ENCODE measurements at places on chromosomes 6 and 20.
A peak's percentile ranks its signal among the peaks of the same experiment; 100 is the strongest.

DNA sequence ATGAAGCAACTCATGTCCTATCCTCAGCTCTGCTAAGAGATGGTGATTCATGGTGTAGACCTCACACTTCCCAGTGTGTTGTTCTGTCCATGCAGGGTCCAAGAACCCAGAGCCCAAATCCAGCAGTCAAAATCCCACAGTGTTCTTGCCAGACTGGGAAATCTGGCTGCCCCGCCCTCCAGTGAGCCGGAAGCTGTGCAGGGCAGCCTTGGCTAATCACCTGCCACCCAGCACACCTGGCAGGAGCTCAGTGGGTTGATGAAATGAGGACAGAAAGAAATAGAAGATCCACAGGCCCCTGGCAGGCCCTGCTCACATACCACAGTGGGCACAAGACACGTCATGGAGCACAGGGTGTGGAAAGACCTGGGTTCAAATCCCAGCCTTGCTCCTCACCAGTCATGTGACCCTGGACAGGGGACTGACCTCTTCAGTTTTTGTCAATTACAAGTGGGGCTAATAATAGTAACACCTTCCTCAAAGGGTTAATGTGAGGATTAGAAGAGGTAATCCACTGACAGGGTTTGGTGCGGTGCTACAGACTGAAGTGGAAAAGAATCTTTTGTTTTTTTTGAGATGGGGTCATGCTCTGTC is 13.6 kb upstream of the GUCA1A start:
- no peak for DNase-seq

DNA sequence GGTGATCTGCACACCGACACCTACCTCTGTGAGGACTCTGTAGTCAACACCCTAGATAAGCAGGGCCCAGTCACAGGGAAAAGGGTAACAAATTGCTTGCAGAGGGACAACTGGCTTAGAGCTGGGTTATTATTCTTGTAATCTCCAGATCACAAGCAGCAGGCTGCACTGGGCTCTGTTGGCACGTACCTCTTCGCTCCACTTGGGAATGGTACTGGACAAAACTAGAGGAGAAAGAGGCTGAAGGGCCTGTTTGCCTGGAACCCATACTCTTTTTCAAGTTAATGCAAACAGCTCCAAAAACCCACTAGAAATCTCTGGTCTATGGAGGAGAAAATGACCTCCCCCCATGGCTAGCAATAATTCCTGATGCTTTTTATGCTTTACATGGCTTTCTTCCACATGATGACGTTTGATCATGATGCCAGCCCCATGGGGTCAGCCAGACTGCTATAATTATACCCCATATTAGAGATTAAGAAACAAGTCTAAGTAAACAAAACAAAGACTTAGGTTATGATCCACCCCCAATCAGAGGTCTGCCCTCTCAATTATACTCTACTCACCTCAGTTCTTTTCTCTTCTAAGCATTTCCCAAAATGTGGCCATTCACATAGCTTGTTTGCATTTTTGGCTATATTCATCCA is 190.0 kb downstream of the UNC5CL start:
- DNase-seq = no peak

DNA sequence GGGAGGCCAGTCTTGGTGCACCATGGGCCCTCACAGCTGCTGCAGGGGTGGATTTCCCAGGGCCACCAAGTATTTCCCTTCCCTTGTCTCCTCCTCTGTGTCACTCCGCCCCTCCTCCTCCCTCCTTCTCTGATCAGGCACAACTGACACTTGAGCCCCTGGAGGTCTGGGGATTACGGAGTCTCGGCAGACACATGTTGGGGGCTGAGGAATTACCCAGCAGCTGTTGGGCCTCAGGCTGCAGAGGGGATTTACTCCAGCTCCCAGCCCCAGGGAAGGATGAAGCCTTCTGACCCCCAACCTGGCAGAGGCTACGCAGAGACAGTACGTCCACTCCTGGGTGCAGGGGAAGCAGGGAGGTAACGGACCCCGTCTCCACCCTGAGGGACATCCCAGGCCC is 420.5 kb upstream of the SULF2 start:
- DNase-seq = no peak

GRCh38 chr20:10673176-10673841 is 490 bp downstream of the JAG1 start:
- DNase-seq = peak; percentile 60

GRCh38 chr6:139006477-139006876 is 18.4 kb upstream of the REPS1 start:
- no peak for DNase-seq

DNA sequence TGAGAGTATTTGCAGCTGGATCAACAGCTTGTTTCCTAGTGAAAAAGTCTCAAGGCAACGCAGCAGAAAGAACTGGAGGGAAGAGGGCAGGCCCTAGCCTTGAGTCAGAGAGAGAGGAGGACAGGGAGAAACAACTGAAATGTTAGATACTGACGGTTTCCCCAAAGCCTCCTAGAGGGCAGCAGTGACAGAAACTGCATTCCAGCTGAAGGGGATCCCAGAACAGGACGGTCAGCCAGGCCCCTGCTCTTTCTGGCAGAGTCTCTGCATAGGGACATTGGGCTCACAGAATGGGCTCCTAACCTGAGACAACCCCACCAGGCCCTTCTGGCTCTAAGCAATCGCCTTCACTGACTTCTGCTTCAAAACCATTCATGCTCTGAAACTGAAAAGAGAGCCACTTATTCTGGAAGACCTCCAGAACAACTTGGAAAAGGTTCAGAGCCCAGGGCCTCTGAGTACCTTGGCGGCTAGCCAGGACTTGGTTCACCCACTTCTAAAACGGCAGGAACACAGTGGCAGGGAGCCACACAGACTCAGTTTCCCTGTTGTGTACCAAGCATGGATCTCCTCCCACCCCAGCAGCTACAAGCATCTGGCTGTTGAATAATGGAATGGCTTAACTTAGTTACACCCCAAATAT is 72.9 kb downstream of the PSMB1 start:
- DNase-seq = peak; percentile 73

- DNase-seq = no peak
Measured at GRCh38 chr6:133240511-133241085, 559 bp upstream of the EYA4 start.

GRCh38 chr6:107517274-107517673 is 27.4 kb downstream of the SOBP start:
- no peak for DNase-seq

- DNase-seq = no peak
Measured at GRCh38 chr20:17029698-17030097, 197.1 kb upstream of the PCSK2 start.

DNA sequence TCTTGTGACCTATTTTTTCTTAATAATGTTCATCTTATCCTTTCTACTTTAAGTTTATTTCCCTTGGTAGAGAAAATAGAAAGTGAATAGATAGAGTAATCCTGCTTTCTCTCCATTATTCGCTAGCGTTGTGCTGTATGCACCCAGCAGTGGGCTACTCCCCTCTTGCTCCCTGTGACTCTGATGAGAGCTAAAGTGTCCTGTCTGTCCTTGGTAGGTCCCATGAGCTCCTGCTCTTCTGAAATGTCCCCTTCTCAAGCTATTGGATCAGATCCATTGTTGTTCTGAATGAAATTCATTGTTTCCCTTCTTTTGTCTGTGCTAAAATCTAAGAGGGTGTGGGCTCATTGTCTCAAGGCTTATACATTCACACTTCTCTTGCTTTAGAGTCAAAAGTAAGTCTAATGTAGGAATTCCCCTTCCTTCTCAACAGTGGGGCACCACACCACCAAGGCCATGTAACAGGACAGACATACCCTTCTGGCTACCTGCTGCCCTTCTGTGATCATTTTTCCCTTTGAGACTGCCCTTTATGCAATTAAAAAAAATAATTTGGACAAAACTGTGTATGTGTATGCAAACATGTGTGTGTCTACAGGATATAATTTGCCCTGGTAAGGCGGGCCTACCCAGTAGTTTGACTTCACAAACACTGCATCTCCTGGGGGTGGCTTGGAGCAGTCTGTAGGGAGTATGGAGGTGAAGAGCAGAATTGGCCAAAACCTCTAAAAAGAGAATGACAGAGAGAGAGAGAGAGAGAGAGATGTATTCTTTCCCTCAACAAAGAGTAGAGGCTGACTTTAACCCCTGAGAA is 167.0 kb upstream of the MYLIP start:
- no peak for DNase-seq

GRCh38 chr6:170032197-170032596 is 258.7 kb downstream of the DLL1 start:
- DNase-seq = no peak

GRCh38 chr6:163926642-163927041 is 512.1 kb downstream of the QKI start:
- DNase-seq = no peak

- DNase-seq = no peak
Measured at GRCh38 chr6:74735304-74735703, 470.5 kb downstream of the COL12A1 start.

DNA sequence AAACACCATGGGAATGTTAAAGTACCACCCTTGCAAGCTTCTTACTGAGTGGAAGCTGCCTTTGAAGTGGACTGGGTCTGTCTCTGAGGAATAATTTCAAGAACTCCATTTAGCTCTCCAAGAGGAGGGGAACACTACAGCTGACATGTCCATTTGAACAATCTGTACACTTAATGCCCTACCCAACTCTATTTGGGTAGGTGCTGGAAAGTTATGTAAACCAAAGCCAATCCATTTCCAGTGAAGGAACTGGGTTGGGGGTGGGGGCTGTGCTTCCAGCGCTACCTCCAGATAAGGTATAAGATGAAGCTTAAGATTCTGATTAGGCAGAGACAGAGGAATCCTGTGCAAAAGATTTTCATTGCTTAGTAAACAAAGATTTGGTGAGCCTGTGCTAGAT is 122.0 kb downstream of the TCP11 start:
- no peak for DNase-seq

GRCh38 chr6:11458509-11458908 is 79.0 kb upstream of the TMEM170B start:
- no peak for DNase-seq

- DNase-seq = no peak
Measured at GRCh38 chr20:37313546-37314091, 24.2 kb downstream of the MANBAL start.

- no peak for DNase-seq
Measured at GRCh38 chr6:9646342-9647070, 768.4 kb downstream of the TFAP2A start.

- DNase-seq = no peak
Measured at GRCh38 chr20:50408526-50409364, 101.4 kb upstream of the PTPN1 start.

DNA sequence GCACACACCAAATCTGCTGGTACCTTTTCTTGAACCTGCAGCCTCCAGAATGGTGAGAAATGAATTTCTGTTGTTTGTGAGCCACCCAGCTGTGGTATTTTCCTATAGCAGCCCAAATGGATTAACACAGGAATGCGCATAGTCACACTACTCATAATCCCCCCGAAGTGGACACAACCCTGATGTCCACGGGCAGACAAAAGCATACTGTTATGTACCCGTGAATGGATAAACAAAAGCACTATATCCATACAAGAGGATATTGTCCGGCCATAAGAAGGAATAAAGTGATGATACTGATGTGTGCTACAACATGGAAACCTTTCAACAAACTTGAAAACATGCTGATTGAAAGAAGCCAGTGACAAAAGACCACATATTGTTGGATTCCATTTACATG is 25.1 kb upstream of the RPP40 start:
- DNase-seq = no peak

- DNase-seq = no peak
Measured at GRCh38 chr6:7954477-7955200, 44.1 kb upstream of the TXNDC5 start.

DNA sequence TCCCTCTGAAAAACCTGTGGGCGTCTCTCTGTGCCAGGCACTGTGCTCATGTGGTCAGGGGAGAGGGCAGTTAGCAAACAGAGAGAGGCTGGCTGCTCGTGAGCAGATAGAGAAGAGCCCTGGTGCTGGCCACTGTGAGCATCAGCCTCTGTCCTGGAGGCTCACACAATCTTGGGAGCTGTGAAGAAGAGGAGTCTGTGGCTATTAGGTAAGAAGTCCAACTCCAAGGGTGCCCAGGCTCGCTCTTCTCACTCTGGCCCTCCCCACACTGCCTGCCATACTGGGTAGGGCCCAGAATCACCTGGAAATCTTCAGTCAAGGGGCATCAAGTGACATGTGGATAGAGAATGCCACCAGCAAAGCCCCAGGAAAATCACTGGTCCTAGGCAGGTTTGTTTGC is 14.1 kb downstream of the SCML4 start:
- DNase-seq = no peak

DNA sequence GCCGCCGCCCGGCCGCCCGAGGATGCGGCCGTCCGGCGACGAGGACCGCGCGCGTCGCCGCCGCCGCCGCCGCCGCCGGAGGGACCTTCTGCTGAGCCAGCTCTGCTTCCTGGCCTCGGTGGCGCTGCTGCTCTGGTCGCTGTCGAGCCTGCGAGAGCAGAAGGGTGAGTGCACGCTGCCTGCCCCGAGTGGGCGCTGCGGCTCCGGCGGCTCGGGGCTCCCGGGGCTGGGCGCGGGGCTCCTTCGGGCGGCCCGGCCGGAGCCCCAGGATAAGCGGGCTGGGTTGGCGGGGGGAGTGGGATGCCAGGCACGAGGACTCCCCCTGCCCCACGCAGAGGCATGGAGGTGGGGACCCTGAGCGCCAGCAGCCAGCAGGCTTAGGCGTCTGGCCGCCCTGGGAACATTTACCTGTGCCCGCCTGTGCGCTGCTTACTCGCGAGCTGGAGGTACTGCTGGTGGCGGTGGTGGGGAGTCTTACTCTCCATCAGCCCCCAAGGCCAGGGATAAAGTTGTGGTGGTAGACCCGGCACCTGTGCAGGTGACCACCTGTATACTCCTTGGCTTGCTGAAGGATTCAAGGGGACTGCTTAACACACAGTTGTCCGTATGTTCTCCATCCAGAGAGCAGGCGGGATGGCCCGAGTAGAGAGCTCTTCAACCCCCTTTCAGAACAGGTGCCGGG is 520 bp downstream of the SLC24A3 start:
- peak; percentile 43 for DNase-seq
